Right renal pelvis (tissue), 4 donors: ENCODE measurements at places on chromosomes 2 and 18.

DNA sequence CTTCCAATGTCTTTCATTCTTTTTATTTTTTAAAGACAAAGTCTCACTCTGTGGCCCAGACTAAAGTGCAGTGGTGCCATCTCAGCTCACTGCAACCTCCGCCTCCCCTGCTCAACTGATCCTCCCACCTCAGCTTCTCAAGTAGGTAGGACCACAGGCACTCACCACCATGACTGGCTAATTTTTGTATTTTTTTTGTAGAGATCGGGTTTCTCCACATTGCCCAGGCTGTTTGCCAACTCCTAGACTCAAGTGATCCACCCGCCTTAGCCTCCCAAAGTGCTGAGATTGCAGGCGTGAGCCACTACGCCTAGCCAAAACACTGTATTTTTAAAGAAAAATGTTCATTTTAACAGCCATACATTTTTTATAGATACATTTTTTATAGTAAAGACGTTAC lies 12.7 kb downstream of the GCKR start:
- DNase-seq = no peak

DNA sequence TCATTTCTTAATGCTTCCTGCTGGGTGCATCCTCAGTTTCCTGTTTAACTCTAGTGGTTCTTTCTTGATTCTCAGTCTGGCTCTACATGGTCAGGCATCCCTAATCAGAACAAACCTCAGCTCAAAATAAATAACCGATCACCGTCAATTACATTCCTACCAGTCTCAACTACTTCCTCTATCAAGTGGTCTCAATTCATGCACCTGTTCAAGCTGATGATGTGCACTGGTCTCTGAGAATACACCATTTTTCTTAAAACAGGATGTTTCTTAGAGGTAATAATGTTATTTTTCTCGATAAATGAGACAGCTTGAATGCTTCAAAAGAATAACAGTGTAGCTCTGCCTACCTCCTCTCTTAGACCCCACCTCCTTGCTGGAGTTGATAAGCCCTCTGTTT lies 420.9 kb downstream of the SOCS6 start:
- no peak for DNase-seq

DNA sequence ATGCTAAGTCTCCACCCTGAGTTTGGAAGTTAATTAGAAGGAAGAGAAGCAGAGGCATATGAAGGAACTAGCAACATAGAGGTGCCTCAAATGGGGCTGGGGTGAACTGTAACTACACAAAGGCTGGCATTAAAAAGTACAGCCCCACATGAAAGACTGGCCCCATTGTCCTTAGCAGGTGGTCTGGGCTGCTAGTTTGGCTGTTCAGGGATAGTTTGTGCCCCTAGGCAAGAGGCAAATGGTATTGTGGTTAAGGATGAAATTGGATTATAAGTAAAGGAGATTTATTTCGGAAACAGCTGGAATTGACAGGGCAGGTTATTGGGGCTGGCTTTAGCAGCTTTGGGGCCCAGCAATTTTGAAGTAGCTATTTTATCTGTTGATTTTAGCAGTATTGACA lies 365.7 kb upstream of the TNP1 start:
- DNase-seq = no peak

DNA sequence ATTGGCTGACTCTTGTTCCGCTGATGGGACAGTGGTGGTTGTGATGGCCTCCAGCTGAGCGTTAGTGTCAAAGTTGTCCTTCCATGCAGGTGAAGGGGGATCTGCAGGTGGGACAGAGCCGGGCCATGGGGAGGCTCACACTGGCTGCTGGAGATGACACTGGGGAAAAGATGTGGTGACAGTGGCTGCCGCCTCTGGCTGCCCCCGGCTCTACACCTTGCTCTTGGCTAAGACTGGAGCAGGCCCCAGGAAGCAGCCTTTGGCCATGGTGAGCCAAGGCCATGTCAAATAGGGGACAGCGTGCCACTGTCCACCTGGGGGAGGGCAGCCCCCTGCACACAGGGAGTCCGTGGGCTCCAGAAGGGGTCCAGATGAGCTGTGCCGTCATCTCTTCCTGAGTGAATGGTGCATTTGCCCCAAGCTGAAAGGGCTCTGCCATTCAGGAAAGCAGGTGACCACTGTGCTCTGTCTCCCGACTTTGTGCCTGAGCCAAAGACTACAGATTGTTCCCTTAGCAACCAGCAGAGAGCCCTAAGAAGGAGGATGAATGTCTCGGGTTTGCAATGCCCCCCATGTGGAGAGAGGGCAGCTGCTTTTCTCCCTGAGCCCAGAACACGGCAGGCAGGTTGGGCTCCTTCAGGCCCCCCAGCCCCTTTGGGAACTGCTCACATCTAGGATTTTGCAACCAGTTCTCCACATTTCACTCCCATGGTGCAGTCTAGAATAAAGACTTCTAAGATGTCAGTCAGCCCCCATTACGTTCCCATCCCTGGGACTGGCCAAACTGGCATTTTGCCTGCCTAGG lies 79.1 kb upstream of the BCL2L11 start:
- no peak for DNase-seq
